CD4-positive, CD25-positive, alpha-beta regulatory T cell (primary cell): ENCODE measurements at places on chromosomes 4 and X. TPM values are rescaled to one million over a fixed set of nuclear protein-coding genes. Genes with fewer than 3 reads are reported as not detected.

DNA sequence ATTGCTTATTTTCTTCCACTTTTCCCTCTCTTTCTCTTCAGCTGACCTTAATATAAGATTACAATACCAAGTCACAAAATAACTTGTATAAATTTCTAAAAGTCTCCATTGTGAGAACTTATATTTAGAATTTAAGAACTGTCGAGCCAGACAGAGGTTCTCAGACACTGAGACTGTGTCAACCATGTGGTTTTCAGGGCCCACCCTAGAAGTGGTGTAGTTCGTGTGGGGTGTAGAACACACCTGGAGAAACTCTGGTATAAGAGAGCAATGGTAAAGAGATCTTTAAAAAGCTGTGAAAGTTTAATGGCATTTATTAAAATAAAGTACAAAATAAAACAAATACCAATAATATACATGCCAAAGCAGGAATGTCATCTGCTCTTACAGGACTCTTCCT, 19.7 kb downstream of the CPEB2 start:
- no peak for DNase-seq

GRCh38 chrX:111829345-111829744, 46.6 kb upstream of the TRPC5OS start:
- DNase-seq = no peak

- no peak for DNase-seq
These were observed 174.4 kb downstream of the GRIA3 start for GRCh38 chrX:123358457-123358856.

The CACNA1F gene
- 0.69 TPM for total RNA-seq

The STBD1 gene
- 0.47 TPM for total RNA-seq

The KCTD8 gene
- total RNA-seq = not detected

DNA sequence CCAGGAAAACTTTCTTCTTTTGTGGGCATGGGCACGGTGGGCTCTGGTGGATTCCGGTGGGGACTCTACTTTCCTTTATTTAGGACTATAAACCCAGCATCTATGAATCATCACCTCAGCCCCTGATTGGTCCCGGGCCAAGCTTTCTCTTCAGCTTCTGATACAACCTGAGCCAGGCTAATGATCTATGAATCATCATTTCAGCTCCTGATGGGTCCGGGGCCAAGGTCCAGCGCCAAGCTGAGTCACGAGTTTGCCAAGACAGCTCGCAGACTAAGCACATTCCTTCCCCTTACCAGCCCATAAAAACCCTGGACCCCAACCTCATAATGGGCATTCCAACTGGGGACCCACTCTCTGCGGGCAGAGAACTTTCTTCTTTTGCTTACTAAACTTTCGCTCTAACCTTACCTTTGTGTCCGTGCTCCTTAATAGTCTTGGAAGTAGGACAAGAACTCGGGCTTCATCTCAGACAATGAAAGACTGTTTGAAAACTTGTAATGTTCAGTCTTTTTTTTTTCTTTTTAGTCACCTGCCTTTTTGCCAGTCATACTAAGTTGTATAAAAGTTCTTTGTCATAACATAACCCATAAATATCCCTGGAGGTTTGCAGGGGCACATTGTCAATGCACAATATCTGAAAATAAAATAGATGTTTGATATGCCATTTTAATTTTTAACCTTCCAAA, 904.9 kb upstream of the EPHA5 start:
- DNase-seq = no peak
